ENCODE measurements at places on chromosomes 2 and 18.

GRCh38 chr2:220931491-220931890, 640.6 kb downstream of the EPHA4 start:
- DNase-seq: no peak

- no peak for DNase-seq
These were observed 401.2 kb downstream of the TGIF1 start for GRCh38 chr18:3851159-3851558.

GRCh38 chr2:170930131-170930990, 1.3 kb downstream of the GORASP2 start:
- DNase-seq: peak; percentile 21

GRCh38 chr2:151357359-151357758, at the start of gene TNFAIP6:
TNFAIP6 (plus strand) TSS chr2:151357592; CDS start chr2:151357667, 75 bp downstream.
- DNase-seq: no peak

DNA sequence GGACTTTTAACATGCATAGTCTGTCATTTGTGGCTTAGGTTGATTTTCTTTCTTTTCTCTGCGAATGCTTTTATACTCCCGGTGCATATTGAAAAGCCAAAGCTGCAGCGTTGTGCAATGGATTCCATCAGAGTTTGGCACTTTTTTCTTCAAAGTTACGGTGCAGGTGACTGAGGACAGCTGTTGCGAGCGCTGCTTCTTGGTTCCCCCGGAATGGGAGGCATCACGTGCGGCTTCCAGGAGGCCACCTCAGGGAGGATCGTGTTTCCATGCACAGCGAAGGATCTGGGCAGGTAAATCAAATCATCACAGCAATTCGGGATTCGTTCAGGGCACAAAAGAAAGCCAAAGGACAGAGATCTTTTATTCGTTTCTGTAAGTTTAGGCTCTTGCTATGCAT, 109.6 kb upstream of the ALKAL2 start:
- no peak for DNase-seq

GRCh38 chr2:10956006-10956790, 44.5 kb downstream of the KCNF1 start:
- DNase-seq: no peak

DNA sequence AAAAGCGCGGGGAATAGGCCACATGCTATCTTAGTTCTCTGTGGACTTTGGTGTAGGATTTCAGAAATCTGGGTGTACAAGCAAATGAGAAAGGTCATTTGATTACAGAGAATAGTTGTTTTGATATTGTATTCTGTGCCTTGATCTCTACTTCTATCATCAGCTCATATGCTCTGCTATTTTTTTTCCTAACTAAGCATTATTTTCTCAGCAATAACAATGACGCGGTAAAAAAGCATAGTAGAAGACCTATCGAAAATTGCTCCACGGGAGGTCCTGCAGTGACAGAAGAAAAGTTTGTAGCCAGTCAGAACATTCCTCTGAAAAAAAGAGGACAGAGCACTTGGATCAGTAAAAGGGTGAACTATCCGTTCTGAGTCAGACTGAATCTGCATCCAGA, 2.8 kb upstream of the SETBP1 start:
- no peak for DNase-seq

GRCh38 chr2:212998626-212999359, 152.6 kb downstream of the IKZF2 start:
- DNase-seq: no peak

DNA sequence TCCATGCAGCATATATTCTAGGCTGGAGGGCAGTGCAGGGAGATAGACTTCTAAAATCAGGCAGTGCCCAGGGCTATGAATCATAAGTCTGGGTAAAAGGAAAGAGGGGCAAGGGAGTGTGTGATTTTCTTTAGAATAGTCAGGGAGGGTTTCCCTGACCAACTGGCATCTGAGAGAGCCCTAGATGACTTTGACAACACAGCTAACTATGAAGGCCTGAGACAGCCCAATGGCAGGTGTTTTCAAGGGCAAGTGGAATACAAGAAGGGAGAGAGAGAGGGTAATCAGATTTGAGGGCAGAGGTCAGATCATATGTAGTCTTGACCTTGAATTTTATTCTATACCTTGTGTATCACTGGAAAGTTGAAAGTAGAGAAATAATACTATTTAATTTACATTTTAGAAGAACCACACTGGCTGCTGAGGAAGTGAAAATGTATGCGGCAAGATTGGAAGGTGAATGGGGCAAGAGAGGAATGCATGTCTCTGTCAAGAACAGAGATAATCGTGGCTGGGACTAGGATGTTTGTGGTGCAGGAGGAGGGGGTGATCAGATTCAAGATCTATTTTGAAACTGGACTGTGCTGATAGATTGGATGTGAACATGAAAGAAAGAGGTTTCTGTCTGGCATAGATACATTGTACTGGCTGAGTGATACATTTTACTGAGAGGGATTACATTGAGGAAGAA, 1.9 kb upstream of the ITGB6 start:
- no peak for DNase-seq

DNA sequence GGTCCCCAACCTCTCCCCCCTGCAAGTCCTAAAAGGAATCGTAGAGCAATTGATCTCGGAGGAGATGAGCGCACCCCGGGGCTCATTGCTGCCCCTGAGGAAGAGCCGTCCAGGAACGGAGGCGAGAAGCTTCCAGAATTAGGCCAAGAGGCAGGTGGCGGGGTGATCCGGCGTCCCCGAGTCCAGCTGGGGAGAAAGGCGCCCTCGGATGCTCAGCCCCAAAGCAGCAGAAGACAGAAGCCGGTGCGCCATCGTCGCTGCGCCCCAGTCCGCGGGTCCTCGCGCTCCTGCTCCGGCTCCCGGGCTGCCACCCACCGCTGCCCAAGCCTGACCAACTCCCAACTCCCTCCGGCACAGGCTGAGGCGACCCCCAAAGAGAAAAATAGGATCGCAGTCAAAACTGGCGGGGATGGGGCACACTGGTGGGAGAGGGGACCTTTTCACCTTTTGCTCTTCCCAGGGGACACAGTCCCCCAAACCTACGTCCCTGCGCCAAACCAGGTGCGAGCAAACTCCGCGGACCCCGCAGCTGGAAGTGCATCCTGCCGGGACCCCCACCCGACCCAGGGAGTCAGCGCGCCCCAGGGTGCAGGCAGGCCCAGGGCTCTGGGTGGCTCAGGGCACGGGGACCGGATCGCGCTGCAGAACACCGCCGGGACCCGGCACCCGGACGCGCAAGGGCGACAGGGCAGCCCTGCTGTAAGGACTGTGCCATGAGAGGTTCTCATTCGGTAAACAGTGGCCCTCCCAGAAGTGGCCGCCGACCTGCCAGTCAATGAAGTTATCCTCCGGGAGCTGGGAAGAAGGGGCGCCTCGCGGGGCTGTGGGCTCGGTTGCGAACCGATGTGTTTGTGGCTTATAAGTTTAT, 8.4 kb upstream of the MEIS1 start:
- no peak for DNase-seq

DNA sequence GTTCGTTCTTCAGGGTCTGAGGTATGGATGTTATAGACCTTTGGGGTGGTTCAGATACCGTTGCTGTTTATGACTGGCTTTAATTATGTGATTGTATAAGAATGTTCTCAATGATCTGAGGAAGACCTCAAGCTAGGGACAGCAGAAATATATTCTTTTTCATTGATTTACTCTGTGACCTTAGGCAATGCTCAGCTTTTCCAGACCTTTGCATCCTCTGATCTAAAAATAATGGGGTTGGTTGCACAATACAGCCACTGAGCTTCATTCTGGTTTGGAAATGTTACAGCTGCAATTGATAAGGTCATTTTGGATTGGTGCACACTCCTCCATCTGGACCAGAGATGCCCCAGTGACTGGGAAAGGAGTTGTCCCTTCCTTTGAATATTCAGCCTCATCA, 17.2 kb upstream of the CABYR start:
- DNase-seq: no peak

DNA sequence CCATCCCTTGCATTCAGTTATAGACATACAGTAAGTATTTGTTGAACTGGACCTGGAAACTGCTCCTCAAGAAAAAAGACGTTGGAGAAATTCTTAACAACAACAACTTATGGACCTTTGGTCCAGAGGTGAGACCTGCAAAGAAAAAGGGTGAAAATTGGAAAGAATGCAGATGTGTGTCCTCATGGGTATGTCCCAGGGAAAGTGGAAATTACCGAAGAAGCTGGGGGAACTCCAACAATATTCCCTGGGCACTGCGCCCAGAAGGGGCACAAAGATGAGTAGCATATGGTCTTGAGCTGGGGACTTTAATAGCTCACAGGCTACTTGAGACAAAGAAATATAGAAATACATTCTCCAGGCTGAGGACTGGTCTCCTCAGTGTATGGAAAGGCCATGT, 35.5 kb upstream of the YWHAQ start:
- DNase-seq: no peak

GRCh38 chr2:236583621-236584203, 14.1 kb downstream of the ACKR3 start:
- DNase-seq: no peak

GRCh38 chr2:234403074-234403473, 93.8 kb downstream of the ARL4C start:
- no peak for DNase-seq

GRCh38 chr18:10076502-10077030, 162.8 kb downstream of the VAPA start:
- DNase-seq: no peak

DNA sequence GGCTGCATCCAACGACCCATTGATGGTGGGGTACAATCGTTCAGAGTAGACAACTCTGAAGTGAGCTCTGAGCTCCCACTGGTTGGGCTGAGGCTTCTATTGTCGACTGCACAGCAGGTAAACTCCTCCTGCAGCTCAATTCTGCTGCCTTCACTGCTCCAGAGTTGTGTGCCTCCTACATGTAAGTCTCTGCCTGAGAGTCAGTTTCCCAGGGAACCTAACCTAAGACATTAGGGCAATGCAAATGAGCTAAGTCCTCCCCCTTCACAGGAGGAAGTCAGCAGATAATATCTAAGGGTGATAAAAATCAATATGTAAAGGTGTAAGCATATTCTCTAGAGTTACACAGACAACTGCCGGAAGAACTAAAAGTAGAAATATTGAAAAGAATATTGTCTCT, 22.5 kb upstream of the ACYP2 start:
- no peak for DNase-seq

DNA sequence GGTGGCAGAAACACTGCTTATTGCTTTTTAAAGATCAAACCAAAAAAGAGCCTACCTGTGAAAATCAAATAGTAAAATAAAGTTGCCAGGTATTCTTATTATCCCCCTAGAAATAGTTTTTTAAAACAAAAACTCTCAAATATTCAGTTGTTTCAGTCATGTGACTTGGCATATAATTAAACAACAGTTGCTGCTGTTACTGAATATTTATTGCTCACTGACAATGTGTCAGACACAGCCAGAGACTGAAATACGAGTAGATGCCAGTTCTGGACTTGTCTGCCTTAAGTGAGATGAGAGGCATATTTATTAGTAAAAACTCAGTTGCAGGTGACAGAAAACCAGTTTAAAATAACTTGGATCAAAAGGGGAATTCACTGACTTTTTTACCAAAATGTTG, 106.0 kb upstream of the RAB12 start:
- no peak for DNase-seq

GRCh38 chr2:84674586-84674985, 158.3 kb downstream of the DNAH6 start:
- DNase-seq: no peak

DNA sequence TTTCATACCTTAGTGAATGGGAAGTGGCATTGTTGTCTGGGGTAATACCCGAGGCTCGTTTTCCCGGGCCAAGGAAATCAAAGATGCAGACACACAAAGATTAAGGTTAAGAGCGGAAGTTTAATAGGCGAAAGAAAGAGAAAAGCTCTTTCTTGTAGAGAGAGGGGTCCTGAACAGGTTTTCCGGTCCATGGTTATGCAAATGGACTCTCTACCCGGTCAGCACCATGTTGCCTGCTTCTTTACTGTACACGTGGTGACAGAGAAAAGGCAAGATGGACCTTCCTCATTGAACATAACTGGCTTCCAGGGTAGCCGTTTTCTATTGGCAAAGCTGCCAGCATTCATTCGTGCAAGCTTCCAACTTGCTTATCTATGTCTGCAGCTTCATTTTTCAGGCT, 2063.5 kb downstream of the SUCLG1 start:
- DNase-seq: no peak

- DNase-seq: no peak
These were observed 344.7 kb upstream of the SYT4 start for GRCh38 chr18:43622024-43622423.

DNA sequence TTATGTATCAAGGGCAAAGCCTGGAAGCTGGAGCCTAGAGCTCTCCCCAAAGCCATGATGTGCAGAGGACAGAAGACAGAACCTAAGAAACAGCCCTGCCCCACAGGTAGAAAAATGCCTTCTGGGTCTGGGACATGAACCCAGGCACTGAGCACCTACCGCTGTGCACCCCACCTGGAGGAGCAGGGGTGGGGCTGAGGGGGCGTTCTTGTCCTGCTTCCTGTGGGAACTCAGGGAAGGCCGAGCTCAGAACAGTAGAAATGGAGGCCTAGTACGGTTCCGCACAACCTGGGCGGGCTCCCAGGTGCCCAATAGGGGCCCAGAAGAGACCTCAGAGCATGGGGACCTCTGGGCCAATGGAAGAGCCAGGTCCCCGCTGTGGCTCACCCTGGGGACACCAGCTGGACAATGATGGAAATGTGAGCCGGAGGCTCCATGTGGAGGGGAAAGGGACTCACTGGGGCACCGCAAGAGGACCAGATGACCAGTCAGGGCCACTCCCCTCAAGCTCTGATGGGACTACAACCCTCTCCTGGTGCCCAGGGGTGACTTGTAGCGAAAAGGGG, 3.2 kb downstream of the CRACDL start:
- no peak for DNase-seq

GRCh38 chr2:36792951-36793350, 96.4 kb downstream of the VIT start:
- no peak for DNase-seq

- no peak for DNase-seq
These were observed 239.4 kb upstream of the HNMT start for GRCh38 chr2:137724912-137725311.

DNA sequence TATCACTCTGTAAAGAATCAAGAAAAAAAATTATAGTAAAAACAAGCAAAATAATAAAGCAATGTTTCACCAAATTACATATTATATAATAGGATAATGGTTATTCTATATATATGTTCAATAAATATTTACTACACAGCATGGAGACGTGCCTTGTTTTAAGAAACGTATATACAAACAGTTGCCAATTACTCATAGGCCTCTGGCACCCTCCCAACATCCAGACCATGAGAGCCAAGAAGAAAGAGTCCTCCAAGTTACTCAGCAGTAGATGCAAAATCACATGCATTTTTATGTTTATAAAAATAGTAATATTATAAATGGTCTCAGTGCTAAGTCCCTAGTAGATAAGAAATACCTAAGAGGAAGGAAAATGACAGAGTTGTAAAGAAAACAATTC, 64.8 kb downstream of the REV1 start:
- no peak for DNase-seq

- no peak for DNase-seq
These were observed 328.9 kb upstream of the DDX18 start for GRCh38 chr2:117485588-117485987.

- no peak for DNase-seq
These were observed 62.5 kb downstream of the STK39 start for GRCh38 chr2:168184681-168185513.

Data from stimulated activated CD8-positive, alpha-beta memory T cell treated with anti-CD3 and anti-CD28 coated beads, Interleukin-4, amount 100 ng/mL, for 4 hours (primary cell).